ENCODE measurements at places on chromosomes 3 and 15.

- DNase-seq: no peak
These were observed 602 bp upstream of the BAHD1 start for GRCh38 chr15:40439960-40440742.

- no peak for DNase-seq
These were observed 60.9 kb downstream of the SLC9C1 start for GRCh38 chr3:112233083-112233482.

- no peak for DNase-seq
These were observed 121.4 kb upstream of the CHRM5 start for GRCh38 chr15:33846862-33847261.

- peak; percentile 19 for DNase-seq
These were observed 5.2 kb downstream of the NKTR start for GRCh38 chr3:42605546-42606173.

DNA sequence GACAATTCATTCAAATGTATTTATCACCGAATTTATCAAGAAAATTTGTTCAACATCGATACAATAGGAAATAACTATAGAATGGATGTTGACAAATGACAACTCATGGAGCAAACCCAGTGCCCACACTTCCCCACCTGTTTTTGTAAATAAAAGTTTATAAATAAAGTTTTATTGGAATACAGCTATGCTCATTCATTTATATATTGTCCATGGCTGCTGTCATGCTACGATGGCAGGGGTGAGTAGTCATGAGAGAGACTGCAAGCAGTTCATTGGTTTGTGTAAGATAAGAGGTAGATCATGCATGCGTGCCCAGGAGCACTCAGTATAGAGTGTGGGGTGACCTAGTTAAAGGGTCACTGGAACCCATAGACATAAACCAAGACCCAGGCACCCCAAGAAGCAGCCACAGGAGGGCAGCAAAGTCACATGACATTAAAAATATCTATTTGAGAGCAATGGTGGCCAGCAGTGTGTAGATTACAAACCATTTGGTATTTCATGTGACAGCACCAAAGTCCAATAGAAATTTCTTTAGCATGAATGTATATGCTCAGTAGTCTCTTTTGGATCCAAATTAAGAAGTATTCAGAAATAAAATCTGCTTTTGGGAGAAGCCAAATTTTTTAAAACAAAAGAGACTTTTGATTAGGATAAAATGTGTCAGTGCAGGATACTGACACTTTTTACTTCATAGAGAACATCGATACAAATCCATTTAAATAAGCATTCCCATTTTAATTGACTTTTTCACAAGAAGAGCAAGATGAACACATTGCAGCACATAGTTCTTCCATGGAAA is 794.8 kb downstream of the MCTP2 start:
- DNase-seq: no peak

DNA sequence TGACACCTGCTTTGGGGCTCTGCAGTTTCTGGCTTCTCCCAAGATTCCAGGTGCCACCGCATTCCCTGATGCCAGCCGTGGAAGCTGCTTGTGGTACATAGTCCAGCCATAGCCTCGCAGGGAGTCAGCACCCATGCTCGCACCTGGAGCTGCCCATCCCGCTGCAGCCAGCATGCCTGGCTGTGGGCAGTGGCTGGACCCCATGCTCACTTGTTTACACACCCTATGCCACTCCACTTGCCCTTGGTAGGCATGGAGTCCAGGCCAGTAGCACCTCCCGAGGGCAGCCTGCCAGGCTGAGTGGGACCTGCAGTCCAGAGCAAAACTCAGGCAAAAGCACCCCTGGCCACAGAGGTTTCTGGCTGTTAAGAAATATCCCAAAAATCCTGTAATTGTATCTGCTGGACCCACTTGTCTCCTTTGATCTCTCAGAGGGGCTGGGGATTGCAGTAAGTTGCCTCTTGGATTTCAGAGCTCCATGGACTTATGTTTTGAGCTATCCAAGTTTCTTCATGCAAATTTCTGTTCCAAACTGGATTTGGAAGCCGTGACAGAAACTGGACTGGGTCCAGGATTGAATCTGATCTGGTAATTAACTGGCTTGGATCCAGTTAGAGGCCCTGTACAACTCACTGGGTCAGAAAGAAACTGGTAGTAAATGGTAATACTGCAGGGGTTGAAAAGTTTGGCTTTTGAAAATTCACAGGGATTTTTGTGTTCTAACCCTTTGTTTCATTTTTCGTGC is 149.3 kb downstream of the FMN1 start:
- no peak for DNase-seq

- no peak for DNase-seq
These were observed 213.1 kb downstream of the FOXP1 start for GRCh38 chr3:71370467-71370866.

- no peak for DNase-seq
These were observed 53.9 kb upstream of the KLF13 start for GRCh38 chr15:31272558-31273257.

GRCh38 chr15:66293419-66294156 is at the start of gene DIS3L:
Gene DIS3L, plus strand, starts transcription at chr15:66293568. Its CDS starts 29 bp downstream, at chr15:66293597.
- peak; percentile 82 for DNase-seq

GRCh38 chr15:81454024-81454423 is 80.0 kb upstream of the TMC3 start:
- DNase-seq: no peak

DNA sequence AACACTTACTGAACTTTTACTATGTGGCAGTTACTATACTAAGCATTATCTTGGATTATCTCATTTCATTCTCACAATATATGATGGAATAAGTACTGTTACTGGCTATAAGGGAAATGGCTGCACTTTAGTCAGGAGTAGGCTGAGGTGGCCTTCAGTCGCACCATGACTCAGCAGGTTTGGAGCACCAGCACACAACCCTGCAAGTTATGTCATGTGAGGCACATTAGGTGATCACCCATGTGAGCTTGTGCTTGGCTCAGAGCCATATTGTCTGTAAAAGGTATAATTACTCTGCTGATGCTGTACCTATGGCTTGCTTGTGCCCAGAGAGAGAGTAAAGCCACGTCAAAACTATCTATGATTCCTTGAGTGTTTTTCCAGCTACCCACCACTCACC is 54.1 kb upstream of the TIPARP start:
- peak; percentile 83 for DNase-seq

- no peak for DNase-seq
These were observed 634.2 kb downstream of the NAALADL2 start for GRCh38 chr3:175493301-175493700.

DNA sequence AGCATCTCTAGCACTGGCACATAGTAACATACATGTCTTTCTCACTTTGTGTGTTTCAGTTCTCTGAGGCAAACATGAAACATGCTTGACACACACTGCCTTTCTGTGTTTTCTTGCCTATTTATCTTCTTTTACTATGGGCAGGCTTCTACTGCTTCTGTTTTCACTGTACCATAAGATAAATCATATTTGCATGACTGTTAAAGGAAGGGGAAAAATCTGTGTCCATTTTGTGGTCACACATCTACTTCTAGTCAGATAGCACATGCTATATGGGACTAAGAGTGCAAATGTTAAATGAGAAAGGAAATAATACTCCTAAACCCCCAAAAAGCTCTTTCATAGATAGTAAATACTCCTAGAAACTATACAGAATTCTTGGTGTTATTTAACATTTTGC is 386.4 kb downstream of the ZBTB20 start:
- no peak for DNase-seq

DNA sequence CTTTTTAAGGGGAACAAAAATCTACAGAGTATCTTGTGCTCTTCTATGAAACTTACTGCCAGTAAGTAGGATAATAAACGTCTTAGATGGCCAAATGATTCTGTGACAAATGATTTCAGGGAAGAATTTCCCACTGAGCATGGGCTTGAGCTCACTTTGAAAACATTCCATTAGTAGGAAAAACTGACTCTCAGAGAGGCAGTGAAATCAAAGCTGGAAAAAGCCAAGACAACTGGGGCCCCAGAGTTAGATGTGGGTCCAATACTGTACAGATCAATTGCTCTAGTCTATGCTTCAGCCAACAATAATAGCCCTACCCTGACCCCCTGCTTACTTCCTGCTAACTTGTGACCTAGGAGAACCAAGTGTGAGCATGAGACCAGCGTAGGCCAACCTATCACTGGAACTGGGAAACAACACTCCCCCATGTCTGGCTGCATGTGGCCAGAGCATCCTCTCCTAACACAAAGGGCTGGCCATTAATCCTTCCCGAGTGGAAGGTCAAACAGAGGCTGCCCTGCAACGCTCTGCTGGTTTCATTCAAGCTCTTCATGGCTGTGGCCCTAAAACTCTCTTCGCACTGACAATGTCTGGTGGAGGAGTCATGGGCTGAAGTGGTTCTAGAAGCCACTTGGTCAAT is 68.8 kb downstream of the FOXB1 start:
- DNase-seq: no peak

- DNase-seq: no peak
These were observed 121.8 kb upstream of the ATP11B start for GRCh38 chr3:182671541-182671940.

- DNase-seq: no peak
These were observed 75.3 kb downstream of the TMEM108 start for GRCh38 chr3:133113526-133113925.

DNA sequence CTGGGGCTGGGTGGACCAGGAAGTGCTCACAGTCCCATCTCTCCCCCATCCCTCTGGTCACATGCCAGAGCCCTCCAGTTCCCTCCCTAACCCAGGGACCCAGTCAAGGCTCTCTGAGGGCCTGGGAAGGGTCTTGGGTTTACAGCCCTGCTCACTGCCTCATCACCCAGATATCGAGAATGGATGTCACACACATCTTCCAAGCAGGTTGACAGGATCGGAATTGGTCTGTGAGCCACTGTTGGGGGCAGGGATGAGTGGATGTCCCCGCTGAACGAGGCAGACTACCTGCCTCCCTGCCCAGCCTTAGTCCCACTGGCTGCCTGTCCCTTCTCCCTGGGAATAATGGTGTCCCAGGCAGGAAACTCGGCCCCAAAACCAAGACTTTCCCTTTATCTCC is 20.0 kb upstream of the GOLGA6C start:
- no peak for DNase-seq

- DNase-seq: no peak
These were observed 103.1 kb downstream of the LRIG1 start for GRCh38 chr3:66397745-66398144.

DNA sequence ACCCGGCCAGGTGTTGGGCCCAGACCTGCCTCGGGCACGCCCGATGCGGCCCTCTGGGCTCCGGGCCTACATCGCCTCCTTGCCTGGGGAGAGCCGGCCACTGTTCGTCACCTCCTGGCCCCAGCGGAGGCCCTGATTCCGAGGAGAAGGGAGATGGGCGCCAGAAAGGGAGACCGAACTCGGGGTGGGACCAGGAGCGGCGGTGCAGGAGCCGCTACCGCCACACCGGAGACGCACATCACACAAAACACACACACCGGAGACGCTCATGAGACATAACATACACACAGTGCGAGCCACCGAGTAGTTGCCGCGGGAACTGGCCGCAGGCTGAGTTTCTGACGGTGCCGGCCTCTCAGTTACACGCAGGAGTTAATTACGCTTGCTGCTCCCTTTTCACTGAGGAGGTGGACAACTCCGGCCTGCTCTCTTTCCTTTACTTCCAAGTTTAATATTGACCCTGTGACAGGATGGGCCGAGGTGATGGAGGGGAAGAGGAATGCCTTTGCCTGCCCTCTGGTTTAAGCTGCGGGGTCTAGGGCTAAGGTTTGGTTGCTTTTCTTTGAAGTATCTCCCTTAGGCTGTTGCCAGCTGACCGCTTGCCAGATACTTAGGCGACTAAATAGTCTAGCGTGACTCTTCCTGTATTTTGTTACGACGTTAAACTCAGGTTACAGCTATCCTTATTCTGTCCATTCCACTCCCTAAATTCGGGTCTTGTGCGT is 570 bp downstream of the PCNP start:
- peak; percentile 63 for DNase-seq

DNA sequence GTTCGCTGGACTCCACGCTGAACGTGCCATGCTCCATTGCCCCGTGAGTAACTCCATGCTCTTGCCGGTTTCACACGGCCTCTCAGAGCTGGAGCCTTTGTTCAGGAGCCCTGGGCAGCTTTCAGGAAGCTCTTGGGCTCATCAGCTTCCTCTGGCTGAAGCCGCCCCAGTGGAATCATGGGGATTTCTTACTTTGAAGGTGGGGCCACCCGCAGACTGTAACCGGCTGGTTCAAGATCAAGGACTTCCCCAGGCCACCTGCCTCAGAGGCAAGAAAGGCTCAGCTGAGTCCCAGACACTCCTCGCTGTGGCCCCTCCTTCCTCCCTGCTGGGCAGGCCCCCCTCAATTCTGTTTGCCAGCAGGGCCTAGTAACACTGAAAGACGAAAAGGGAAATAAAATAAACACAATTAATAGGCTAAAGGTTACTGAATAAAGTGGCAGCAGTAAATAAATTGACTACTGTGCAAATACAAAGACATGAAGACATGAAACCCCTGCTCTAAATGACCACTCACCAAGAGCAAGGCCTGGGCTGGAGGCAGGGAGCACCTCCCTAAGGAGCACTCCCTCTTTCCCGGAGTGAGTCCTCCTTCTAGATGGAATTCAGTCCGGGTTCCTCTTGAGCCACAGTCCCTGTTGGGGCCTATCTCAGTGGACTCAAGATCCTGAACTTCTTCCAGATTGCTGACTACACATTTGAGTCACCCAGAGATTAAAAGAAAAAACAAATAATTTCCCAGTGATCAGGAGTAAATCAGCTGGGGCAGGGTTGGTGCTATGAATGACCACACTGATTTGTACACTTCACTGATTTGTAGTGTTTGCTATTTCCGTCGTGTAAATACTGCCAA is 51.0 kb downstream of the ZDHHC19 start:
- DNase-seq: no peak

- DNase-seq: no peak
These were observed 646.4 kb upstream of the ADAMTS9 start for GRCh38 chr3:65334045-65334665.

- DNase-seq: no peak
These were observed 22.6 kb downstream of the MKRN2 start for GRCh38 chr3:12579456-12579855.

DNA sequence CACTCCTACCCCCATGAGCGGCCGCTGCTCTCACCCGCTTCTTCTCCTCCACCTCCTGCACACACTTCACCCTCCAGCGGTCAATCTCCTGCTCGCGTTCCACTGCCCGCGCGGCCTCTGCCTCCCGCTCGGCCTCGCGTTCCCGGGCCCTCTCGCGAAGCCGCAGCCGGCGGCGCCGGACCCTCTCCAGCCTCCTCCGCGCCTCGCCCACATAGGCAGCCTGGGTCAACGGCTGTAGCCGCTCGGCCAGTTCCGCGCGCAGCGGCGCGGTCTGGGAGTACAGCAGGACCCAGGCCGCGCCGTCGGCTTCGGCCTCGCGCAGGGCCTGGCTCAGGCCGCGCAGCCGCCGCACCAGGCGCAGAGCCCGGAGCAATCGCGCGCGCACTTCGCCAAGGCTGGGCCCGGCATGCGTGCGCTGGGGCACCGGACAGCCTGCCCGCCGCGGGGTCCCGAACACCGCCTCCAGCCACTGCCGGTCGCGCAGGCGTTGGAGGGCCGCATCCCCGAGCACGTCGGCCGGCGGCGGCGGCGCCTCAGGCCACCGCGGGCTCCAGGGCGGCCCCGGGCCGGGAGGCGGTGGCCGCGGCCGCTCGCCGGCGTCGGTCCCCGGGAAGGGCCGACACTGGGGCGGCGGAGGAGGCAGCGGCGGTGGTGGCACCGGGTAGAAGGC is 595 bp downstream of the PDCD7 start:
- peak; percentile 61 for DNase-seq
